Posterior vena cava (tissue), 2 donors: ENCODE measurements at places on chromosomes 3 and 15. TPM values are rescaled to one million over a fixed set of nuclear protein-coding genes. Genes with fewer than 3 reads are reported as not detected.
A peak's percentile ranks its signal among the peaks of the same experiment; 100 is the strongest.

Gene ITGA11
- 62.5 TPM for total RNA-seq

DNA sequence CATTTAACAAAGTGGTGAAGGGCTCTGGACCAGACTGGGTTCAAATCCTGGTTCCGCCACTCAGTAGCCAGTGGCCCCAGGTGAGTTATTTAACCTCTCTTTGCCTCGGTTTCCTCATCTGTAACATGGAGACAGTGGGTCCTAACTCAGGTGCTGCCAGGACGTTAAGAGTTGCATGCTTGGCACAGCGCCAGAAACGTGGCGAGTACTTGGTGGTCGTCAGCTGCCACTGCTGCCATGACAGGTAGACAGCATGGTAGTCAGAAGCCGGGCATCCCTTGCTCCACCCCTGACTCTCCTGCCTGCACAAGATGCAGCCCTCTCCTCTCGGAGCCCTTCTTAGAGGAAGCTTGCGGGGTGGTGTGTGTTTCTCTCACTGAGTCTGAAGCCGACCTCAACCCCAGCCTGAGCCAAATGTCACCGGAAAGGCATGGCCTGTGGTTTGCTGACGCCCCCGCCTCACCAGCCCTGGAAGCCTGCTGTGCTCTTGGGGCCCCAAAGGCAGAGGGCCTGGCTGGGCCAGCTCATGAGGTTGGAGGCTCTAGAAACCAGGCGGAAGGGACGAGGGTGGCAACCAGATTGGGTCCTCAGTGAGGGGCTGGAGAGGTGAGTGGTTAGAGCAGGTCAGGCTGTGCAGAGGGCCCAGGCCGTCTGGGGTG, 160.8 kb upstream of the TLE3 start:
- DNase-seq: peak; percentile 62

GRCh38 chr3:177693616-177694264, 496.5 kb upstream of the TBL1XR1 start:
- no peak for DNase-seq

DNA sequence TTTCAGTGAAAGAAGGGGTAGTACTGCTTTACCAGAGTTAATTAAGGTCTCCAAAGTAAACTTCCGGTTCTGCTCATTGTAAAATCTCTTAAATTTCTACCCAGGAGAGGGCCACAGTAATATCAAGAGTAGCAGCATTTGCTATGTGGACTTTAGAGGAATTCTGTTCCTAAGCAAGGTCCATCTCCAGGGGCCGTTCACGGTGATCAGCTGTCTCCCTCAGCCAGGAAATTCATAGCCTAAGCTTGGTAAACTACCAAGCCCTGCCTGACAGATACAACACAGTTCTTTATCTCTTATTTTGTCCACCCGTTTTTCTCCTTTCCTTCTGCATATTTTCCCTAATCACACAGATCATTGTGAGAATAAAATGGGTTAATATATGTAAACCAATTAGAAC, 2.3 kb downstream of the DUT start:
- no peak for DNase-seq
